ENCODE measurements at places on chromosomes 12 and 14.
A peak's percentile ranks its signal among the peaks of the same experiment; 100 is the strongest.

DNA sequence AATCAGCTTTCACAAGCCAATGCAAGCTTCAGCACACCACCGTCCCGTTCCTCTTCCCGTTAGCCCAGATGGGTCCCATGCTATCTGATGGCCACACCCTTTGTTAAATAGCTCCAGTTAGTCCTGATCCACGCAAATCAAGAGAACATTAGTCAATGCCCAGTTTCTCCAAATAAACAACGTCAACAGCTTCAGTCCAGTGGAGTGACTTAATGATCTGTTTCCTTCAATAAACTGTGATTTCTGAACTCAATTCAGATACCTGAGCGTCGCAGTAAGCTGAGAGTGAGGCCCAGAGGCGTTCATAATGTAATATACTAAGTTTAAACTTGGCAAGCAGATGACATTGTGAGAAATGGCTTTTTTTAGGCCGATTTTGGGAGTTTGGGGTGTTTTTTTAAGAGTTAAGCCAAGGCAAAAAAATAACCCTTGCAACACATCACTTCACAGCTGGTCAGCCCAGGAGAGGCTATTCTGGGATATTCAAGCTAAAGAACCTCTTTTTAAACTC is 112.3 kb downstream of the ZFP36L1 start:
- no peak for DNase-seq

GRCh38 chr12:95882080-95882479 is 23.3 kb downstream of the SNRPF start:
- DNase-seq = no peak

DNA sequence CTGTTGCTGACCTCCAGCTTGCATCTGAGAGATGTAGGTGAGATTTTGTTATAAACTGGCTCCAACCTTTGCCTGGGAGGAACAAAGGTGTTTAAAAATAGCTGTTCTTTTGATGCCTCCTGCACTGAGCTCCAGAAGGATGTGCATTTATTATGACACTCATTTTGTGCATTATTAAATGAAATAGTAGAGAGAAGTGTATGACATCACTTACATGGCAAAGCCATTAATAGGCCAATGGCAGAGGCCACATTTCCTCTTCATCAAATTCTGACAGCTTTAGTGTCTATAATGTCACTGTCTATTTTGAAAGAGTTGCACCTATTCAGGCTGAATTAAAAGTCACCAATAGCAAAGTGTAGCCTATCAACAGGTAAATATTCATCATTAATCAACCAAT is 564.6 kb downstream of the FLRT2 start:
- DNase-seq = no peak

DNA sequence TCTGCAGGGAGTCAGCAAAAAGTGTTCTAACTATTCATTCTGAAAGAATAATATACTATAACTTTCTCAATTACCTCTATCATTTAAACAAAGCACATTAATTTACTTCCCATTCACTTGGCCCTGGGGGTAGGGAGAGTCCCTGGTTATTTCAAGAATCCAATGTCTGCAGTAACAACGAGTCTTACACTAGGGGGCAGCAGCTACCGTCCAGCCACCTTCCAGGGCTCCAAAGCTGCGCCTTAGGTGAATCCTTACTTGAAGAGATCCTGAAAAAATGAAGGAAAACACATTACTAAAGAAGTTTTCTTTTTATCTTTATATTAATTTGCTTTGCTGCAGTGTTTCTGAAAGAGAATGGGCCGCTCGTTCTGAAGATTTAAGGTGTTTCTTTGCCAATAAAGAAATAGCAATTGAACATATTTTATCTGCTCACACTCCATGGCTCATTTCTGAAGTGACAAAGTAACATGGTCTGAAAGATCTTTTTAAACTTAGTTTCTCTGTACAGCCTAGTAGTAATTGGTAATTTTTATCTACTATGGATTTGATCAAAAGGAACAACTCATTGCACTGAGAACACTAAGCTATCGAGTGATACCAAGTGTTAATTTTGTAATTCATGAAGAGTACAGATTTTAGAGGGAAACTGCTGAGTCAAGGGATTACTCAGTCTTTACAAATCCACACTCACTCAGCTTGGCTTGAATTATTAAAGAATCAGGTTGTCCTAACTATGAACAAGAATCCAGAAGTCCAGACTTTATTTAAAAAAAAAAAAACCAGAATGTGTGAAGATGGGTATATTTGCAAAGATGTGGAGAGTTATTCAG is 27.6 kb downstream of the BHLHE41 start:
- DNase-seq = peak; percentile 61

DNA sequence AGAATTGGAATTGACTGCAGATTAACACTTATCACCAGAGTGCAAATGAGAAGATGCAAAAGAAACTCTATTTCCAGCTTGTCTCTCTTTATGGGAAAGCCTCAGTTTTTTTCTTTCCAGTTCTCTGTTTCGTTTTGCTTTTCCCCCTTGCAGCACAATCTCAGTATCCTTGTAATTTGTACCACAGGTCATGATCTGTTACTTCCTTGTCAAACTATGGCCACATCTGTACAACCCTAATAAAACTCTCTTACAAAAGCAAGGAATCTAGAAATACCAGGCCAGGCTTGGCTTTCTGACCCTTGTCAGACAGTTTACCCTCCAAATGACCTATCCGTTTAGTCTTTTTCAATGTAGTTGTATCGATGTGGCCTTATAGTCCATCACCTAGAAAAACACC is 33.9 kb downstream of the MYBPC1 start:
- DNase-seq = no peak
